Pericardium fibroblast (primary cell): ENCODE measurements at places on chromosomes 4 and X. TPM values are rescaled to one million over a fixed set of nuclear protein-coding genes. Genes with fewer than 3 reads are reported as not detected.

Gene GAB3
- total RNA-seq: 4.6 and 10.5 TPM in 2 replicates

Gene XAGE2
- total RNA-seq: not detected in 2 replicates

Gene MAGEE2
- not detected in 2 replicates for total RNA-seq

Gene RRH
- total RNA-seq: not detected in 2 replicates

Gene PNMA5
- total RNA-seq: not detected in 2 replicates

Gene NRK
- total RNA-seq: 21.9 and 46.1 TPM in 2 replicates

Gene TEX28
- total RNA-seq: not detected in 2 replicates

Gene MEPE
- total RNA-seq: not detected in 2 replicates

Gene CXorf49
- not detected in 2 replicates for total RNA-seq

Gene OPRPN
- not detected in 2 replicates for total RNA-seq

Gene GLOD5
- not detected in 2 replicates for total RNA-seq

Gene SPP1
- total RNA-seq: 7.8 TPM in 1 of 2 replicates, not detected in the other

Gene KCNE5
- 0.58 and 1.0 TPM in 2 replicates for total RNA-seq

Gene ADRA2C
- total RNA-seq: 4.6 and 7.0 TPM in 2 replicates

Gene OSTC
- 234 and 339 TPM in 2 replicates for total RNA-seq

Gene RNF175
- not detected in 2 replicates for total RNA-seq

Gene CXCL6
- 3.2 and 18.8 TPM in 2 replicates for total RNA-seq

Gene NAP1L5
- total RNA-seq: 3.2 and 6.5 TPM in 2 replicates

Gene HGFAC
- total RNA-seq: not detected in 2 replicates

Gene KCND1
- total RNA-seq: 2.0 and 3.5 TPM in 2 replicates

Gene PAGE1
- not detected in 2 replicates for total RNA-seq

Gene BEX1
- total RNA-seq: 3.2 TPM in 1 of 2 replicates, not detected in the other

Gene ZFYVE28
- 6.8 TPM in 2 replicates for total RNA-seq

Gene PAGE5
- total RNA-seq: not detected in 2 replicates

Gene BCLAF3
- 1.6 and 1.8 TPM in 2 replicates for total RNA-seq

Gene RAB39B
- total RNA-seq: 0.35 and 1.8 TPM in 2 replicates

Gene CLIC2
- 0.51 and 2.9 TPM in 2 replicates for total RNA-seq

Gene CLGN
- total RNA-seq: 0.43 and 0.47 TPM in 2 replicates

Gene BEX5
- not detected in 2 replicates for total RNA-seq
